ENCODE measurements at places on chromosomes 2 and 18. TPM values are rescaled to one million over a fixed set of nuclear protein-coding genes. Genes with fewer than 3 reads are reported as not detected.
A peak's percentile ranks its signal among the peaks of the same experiment; 100 is the strongest.

DCDC2C gene
- total RNA-seq, result not detected

CUL3 gene
- total RNA-seq, result 66.1 TPM

GRCh38 chr2:117856415-117857210 lies 42.1 kb downstream of the DDX18 start:
- no peak overlapping the region for H3K27ac ChIP-seq
- no peaks in the 10 kb centered on the region for H3K36me3 ChIP-seq
- no peak for DNase-seq
- H3K27me3 ChIP-seq, result peaks cover 4% of the 10 kb centered on the region

GRCh38 chr2:191811807-191812602 lies 34.9 kb downstream of the CAVIN2 start:
- H3K4me1 ChIP-seq, result no peaks in the 10 kb centered on the region
- H3K4me3 ChIP-seq, result no peak overlapping the region
- DNase-seq, result peak; percentile 17
- H3K27ac ChIP-seq, result no peak overlapping the region
- H3K36me3 ChIP-seq, result no peaks in the 10 kb centered on the region
- no peaks in the 10 kb centered on the region for H3K27me3 ChIP-seq

DNA sequence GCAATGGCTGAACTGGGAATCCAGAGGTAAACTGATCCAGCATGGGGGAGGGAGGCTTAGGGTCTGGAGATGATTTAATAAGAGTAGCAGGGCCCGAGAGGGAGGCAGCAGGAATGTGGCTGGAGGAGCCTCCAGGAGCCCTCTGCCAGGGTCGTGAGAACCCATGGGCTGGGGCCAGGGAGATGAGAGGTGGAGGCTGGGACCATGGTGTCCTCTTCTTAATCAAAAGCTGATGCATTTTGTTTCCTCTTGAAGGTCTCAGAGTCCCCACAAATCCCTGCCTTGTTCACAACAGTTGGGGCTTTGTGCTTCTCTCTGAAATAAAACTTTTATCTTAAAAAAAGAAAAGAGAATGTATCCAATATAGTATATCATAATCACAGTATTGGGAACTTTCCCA lies 123.7 kb upstream of the ZNF516 start:
- no peak overlapping the region for H3K27ac ChIP-seq
- peaks cover 8% of the 10 kb centered on the region for H3K4me1 ChIP-seq
- no peaks in the 10 kb centered on the region for H3K36me3 ChIP-seq

ADGRF3 gene
- total RNA-seq, result 2.7 TPM

MAP2 gene
- total RNA-seq, result 0.35 TPM

DNA sequence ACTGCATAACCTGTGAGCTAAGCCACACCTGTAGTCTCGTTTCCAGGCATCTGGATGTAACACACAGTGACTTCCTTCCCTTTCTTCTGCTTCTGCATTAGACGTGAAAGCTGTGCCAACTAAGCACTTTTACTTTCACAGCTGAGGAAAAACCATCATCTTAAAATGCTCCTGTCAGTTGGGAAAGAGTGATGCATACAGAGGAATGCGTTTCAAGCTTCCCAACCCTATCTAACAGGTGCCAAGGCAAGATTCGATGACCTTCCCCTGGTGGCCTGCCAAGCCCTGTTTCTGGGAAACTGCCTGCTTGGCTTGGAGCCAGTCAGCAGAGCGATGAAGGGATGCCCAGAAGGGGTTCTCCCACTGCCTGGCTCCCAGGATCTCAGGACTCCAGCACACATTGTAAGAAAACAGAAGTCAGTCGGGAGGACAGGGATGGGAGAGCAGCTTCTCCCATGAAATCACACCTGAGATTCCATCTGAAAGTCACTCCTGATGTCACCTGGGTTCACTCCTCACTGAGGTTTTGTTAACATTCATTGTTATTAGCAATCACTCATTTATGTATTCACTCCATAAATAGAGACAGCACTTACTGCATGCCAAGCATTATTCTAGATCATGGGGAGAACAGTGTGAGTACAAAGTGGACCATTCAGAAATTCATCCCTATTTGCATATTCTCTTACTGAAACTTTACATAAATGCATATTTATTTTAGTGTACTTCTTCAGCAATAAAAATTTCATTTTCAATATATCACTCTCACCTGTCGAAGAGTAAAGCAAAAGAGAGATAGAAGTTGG lies 64.1 kb downstream of the DTNA start:
- H3K4me3 ChIP-seq, result no peak overlapping the region
- no peak for DNase-seq
- H3K27ac ChIP-seq, result no peak overlapping the region
- H3K36me3 ChIP-seq, result no peaks in the 10 kb centered on the region

ERFE gene
- not detected for total RNA-seq

NEUROD1 gene
- total RNA-seq, result not detected

GRCh38 chr18:9700261-9700796 lies 7.8 kb upstream of the RAB31 start:
- H3K27me3 ChIP-seq, result peaks cover 11% of the 10 kb centered on the region
- H3K36me3 ChIP-seq, result no peaks in the 10 kb centered on the region
- H3K4me3 ChIP-seq, result no peak overlapping the region
- no peaks in the 10 kb centered on the region for H3K4me1 ChIP-seq
- no peak for DNase-seq
- H3K27ac ChIP-seq, result no peak overlapping the region

DNA sequence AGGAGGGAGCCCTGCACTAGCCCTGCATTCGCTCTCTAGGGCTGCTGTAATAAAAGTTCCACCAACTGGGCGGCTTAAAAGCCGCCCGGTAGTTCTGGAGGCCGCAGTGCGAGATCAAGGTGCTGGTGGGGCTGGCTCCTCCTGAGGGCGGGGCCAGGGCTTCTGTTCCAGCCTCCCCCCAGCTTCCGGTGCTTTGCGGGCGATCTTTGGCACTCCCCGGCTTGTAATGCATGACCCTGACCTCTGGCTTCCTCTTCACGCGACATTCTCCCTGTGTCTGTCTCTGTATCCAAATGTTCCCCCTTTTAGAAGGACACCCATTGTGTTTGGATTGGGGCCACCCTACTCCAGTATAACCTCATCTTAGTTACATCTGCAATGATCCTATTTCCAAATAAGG lies 84.5 kb downstream of the ZCCHC2 start:
- H3K27ac ChIP-seq, result no peak overlapping the region
- no peak overlapping the region for H3K4me3 ChIP-seq
- H3K4me1 ChIP-seq, result no peaks in the 10 kb centered on the region
- DNase-seq, result no peak
- no peaks in the 10 kb centered on the region for H3K27me3 ChIP-seq

- DNase-seq, result no peak
- no peaks in the 10 kb centered on the region for H3K36me3 ChIP-seq
- no peaks in the 10 kb centered on the region for H3K4me1 ChIP-seq
- H3K27ac ChIP-seq, result no peak overlapping the region
- H3K4me3 ChIP-seq, result no peak overlapping the region
These were observed 838.7 kb downstream of the CCDC85A start for GRCh38 chr2:57022496-57022895.

GRCh38 chr2:133636287-133636686 lies 68.0 kb upstream of the NCKAP5 start:
- H3K27ac ChIP-seq, result no peak overlapping the region
- no peaks in the 10 kb centered on the region for H3K36me3 ChIP-seq
- no peaks in the 10 kb centered on the region for H3K4me1 ChIP-seq
- H3K4me3 ChIP-seq, result no peak overlapping the region
- DNase-seq, result no peak

- H3K27ac ChIP-seq, result no peak overlapping the region
- H3K4me1 ChIP-seq, result peaks cover 45% of the 10 kb centered on the region
- DNase-seq, result no peak
- no peak overlapping the region for H3K4me3 ChIP-seq
- H3K27me3 ChIP-seq, result no peaks in the 10 kb centered on the region
These were observed 300.2 kb downstream of the LPIN1 start for GRCh38 chr2:12046641-12047040.

NOL4 gene
- not detected for total RNA-seq

DNA sequence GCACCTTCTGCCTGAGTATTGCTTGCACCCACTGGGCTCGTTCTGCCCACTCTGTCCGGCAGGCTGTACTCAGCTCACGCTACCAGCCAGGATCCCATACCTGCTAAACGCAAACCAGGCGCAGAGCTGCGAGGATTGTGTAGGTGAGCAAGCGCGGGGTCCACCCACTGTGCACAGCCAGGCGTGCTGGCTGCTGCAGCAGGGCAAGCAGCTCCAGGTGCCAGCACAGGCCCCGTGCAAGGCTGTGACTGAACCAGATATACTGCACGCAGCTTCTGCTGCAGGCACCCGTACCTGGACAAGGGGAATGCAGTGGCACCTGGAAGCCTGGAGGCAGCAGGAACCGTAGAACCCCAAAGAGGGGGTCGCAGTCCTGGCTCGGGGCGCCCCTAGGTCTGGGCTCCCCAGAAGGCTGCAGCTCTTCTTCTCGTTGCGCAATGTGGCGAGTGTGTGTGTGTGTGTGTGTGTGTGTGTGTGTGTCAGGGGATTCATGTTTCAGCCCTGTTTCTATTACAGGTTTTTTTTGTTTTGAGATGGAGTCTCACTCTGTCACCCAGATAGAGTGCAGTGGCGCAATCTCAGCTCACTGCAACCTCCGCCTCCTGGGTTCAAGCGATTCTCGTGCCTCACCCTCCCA lies 46.1 kb upstream of the RAB1A start:
- H3K27me3 ChIP-seq, result no peaks in the 10 kb centered on the region
- no peak overlapping the region for H3K4me3 ChIP-seq
- H3K4me1 ChIP-seq, result no peaks in the 10 kb centered on the region
- H3K36me3 ChIP-seq, result no peaks in the 10 kb centered on the region
- H3K27ac ChIP-seq, result no peak overlapping the region

- no peak overlapping the region for H3K27ac ChIP-seq
- H3K4me3 ChIP-seq, result no peak overlapping the region
These were observed 324.2 kb upstream of the HS6ST1 start for GRCh38 chr2:128642821-128643220.

GRCh38 chr18:69736730-69737129 lies 210.9 kb downstream of the CD226 start:
- H3K27ac ChIP-seq, result no peak overlapping the region
- H3K27me3 ChIP-seq, result no peaks in the 10 kb centered on the region
- no peaks in the 10 kb centered on the region for H3K4me1 ChIP-seq
- no peak overlapping the region for H3K4me3 ChIP-seq
- no peaks in the 10 kb centered on the region for H3K36me3 ChIP-seq
- no peak for DNase-seq

AGXT gene
- total RNA-seq, result 0.88 TPM

FAM110C gene
- total RNA-seq, result 0.72 TPM

- H3K27me3 ChIP-seq, result no peaks in the 10 kb centered on the region
- DNase-seq, result no peak
- H3K27ac ChIP-seq, result no peak overlapping the region
- H3K4me1 ChIP-seq, result no peaks in the 10 kb centered on the region
These were observed 458.3 kb upstream of the SYT4 start for GRCh38 chr18:43735570-43735969.

SLC66A2 gene
- 37.6 TPM for total RNA-seq

DNA sequence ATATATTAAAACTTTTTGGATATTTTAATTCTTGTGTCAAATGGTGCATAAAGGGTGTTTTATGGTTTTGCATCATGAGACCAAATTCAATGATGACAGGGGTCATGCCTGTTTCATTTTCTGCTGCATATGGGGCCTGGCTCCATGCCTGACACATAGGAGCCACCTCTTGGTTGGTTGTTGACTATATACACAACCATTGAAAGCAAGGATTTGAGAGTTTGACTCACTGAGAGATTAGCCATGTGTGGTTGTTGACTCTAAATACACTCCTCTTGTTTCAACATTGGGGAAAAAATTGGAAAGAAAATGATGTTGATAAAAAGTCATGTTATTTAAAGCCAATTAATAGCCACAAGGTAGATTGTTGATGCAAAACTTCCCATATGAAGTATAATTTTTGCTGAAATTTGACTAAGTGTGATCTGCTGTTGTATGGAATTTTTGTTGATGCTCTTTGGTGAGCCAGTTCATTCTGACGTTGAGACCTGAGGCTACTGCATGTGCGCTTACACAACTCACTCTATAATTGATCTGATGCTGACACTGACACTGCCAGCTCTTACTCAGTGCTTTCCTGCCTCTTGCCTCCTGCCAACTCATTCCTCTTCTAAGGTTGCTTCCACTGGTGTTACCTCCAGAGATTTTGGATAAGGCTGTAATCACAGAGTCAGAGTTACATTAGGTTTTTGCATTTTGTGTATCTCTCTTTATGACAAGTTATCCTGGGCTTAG lies 446.2 kb upstream of the SLC14A2 start:
- H3K36me3 ChIP-seq, result no peaks in the 10 kb centered on the region
- H3K27ac ChIP-seq, result no peak overlapping the region
- H3K27me3 ChIP-seq, result no peaks in the 10 kb centered on the region
- H3K4me1 ChIP-seq, result no peaks in the 10 kb centered on the region
- no peak for DNase-seq

GALNT1 gene
- 29.7 TPM for total RNA-seq

DNA sequence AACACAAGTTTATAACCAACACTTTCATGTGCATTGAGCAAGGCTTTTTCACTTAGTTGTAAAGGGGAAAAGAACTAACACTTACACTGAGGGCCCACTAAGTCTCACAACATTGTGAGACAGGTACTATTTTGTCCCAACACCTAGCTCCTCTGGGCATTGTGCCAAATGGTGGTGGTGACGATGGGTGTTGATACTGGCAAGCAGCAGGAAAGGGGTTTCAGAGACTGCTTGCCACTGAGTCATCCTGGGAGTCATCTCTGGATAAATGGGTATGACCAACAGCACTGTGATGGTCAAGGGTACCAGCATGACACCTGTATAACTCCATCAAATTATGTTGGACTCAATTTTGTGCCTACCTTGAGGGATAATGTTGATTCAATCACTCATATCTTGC lies 138.8 kb upstream of the ITGA6 start:
- peak; percentile 61 for DNase-seq
- no peak overlapping the region for H3K4me3 ChIP-seq
- H3K27me3 ChIP-seq, result peaks cover 7% of the 10 kb centered on the region
- no peaks in the 10 kb centered on the region for H3K36me3 ChIP-seq
- H3K4me1 ChIP-seq, result peaks cover 3% of the 10 kb centered on the region
- H3K27ac ChIP-seq, result no peak overlapping the region

- no peak for DNase-seq
- H3K4me3 ChIP-seq, result no peak overlapping the region
- H3K27ac ChIP-seq, result no peak overlapping the region
- peaks cover 6% of the 10 kb centered on the region for H3K4me1 ChIP-seq
- no peaks in the 10 kb centered on the region for H3K27me3 ChIP-seq
- H3K36me3 ChIP-seq, result no peaks in the 10 kb centered on the region
These were observed 9.7 kb downstream of the UCN start for GRCh38 chr2:27298391-27299080.

FOXI3 gene
- total RNA-seq, result not detected

DNA sequence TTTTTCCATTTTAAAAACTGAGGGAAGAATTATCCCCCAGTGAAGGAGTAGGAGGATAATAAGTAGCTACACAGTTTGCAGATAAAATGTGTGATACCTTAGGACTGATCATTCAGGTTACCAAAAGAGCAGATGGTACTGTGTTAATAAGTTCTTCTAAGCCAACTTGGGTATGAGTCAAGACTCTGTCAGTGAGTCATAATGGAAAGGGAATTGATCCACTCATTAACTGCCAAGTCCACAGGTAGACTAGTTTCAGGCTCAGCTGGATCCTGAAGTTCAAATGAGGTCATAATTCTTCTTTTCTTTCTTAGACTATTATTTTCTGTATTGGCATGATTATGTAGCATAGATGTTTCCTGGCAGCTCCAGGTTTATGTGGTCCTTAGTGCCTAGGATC lies 142.4 kb upstream of the ALPP start:
- H3K4me1 ChIP-seq, result peaks cover 18% of the 10 kb centered on the region
- no peak for DNase-seq
- no peaks in the 10 kb centered on the region for H3K27me3 ChIP-seq
- H3K36me3 ChIP-seq, result no peaks in the 10 kb centered on the region
- H3K27ac ChIP-seq, result no peak overlapping the region
